ENCODE measurements at places on chromosomes 3 and 15.

DNA sequence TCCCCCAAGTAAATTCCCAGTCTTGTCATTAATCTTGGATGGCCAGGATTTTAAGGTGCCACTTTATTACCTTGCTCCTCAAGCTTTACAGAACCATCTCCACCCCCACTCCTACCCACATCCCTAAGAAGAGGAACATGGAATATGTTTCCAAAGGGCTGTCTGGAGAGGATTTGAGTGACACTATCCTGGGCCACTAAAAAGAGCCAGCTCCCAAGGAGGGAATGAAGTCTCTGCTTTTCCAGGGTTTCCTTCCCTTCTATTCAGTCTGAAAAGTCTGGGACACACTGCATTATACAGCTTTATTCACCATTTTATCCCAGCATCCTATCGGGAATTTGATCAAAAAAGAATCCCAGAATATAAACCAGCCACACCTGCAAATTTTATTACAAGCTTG, 35.6 kb upstream of the MECOM start:
- no peak for DNase-seq

DNA sequence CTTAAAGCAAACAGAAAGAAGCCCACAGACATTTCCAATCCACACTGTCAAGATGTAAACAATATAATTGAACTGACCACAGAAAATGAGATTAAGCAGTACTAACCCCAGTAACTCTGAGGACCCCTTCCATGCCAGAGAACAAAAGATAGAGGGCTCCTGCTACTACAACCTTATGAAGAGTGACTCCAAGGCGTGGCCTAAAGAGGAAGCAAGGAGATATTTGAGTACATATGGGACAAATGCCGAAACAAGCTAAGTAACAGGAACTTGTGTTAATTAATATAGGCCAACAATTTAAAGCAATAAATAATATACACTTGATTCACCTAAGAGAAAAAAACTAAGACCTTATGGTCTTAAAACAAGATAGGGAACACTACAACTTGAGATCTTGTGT, 25.0 kb upstream of the VPS39 start:
- no peak for DNase-seq

DNA sequence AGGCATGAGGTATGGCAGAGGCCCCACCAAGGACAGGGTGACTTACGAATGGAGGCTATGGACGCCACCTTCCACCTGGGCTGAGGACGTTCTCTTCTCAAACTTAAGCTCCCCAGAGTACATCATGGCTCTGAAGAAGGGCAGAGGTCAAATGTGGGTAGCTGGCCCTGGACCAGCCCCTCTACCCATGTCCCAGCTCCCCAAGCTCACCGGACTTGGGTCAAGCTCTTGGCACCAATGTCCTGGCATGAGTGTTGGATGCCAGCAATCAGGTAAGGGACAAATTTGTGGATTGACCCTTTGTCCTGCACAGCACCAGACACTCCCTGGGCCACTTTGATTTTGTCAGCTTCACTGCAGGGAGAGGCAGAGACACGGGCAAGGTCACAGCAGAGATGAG, 2.5 kb downstream of the NDUFAF3 start:
- DNase-seq, result no peak

- no peak for DNase-seq
Measured at GRCh38 chr15:94246016-94246415, 14.7 kb downstream of the MCTP2 start.

DNA sequence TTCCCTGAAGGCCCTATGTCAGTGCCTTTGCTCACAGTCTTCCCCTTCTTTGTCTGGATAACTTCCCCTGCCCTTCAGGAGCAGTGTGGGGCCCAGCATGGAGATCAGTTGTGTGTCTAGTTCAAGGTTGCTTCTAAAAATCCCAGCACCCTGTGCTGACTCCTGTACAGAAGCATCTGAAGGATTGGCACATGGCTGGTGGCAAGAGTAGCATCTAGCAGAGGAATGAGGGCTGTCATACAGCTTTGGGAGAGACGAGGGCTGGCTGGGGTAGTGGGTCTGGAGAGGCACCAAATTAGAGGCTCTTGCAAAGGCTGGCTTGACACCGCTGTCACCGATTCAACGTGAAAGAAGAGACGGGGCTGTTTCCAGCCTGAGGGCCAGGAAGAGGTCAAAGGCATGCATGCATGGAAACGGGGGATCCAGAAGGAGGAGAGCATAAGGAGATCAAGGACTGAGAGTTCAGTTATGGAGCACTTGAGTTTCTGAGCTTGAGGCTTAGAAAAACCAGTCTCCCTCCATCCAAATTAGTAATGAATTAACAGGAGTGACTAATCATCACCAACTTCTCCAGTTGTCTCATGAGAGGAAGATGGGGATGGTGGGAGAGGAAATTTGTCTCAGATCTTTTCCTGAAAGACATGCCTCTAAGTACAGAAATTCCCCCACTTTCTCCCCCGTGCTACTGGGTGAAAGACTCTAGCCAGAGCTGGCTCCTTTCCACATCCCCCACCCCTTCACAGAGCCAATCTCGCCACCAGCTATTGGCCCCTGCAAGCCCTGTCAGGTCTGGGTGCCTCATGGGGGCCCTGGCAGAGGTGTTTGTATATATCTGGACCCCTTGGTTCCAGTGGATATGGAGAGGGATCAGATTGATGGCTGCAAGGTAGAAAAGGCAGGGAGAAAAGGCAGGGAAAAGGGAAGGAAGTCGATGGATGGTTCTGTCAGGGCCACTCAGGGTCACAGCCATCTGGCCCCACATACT, 45.9 kb downstream of the SLCO2A1 start:
- DNase-seq, result no peak

DNA sequence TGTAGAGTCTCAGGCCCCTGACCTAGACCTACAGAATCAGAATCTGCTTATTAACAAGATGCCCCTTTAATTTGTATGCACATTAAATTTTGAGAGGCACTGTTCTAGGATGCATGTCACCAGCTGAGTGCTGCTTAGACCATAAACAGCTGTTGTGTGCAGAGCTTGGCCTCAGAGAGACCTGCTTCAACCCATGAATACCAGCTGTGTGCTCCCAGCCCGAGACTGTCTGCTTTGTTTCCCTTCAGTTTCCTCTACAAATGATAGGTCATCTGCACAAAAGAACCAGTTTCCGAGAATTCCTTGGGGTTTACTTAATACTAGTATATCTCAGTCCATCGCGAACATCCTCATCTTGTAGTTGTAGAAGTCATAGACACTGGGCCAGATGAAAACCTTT, 158.5 kb upstream of the PFN2 start:
- no peak for DNase-seq

GRCh38 chr15:22951381-22952280, 28.5 kb downstream of the CYFIP1 start:
- no peak for DNase-seq

DNA sequence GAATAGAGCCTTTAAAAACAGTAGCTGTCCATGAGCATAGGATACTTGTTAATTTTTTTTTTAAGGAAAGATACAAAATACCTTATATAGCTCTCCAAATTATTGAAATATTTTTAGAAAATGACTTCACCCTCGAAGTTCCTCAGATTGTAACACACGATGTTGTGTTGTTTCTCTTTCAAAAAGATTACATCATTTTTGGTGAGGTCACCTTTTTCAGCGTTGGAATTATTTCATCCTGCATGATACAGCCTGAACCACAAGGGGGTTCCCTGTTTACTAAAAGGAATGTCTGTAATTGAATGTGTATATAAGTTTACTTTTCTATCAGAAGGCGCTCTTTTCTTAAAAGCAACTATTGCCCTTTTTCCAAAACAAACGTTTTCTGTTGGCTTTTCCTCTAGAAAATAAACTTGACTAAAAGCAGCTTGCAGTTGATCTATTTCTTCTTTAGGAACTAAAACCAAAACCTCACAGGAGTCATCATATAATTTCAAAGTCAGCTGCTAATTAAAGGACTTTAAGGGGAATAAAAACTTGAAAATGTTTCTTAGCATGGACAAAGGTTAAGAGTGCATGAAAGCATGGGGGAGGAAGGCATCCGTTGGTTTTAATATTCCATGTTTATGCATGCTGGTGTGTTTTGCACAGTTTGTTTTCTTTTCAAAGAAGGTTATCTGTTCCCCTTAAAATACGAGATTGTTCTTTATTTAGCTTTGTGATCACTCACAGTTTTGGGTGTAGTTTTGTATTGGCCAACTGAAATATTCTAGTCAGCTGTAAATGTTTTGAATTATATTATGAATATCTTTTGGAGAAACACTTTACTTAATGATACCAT, 29.4 kb downstream of the LYSMD4 start:
- no peak for DNase-seq

DNA sequence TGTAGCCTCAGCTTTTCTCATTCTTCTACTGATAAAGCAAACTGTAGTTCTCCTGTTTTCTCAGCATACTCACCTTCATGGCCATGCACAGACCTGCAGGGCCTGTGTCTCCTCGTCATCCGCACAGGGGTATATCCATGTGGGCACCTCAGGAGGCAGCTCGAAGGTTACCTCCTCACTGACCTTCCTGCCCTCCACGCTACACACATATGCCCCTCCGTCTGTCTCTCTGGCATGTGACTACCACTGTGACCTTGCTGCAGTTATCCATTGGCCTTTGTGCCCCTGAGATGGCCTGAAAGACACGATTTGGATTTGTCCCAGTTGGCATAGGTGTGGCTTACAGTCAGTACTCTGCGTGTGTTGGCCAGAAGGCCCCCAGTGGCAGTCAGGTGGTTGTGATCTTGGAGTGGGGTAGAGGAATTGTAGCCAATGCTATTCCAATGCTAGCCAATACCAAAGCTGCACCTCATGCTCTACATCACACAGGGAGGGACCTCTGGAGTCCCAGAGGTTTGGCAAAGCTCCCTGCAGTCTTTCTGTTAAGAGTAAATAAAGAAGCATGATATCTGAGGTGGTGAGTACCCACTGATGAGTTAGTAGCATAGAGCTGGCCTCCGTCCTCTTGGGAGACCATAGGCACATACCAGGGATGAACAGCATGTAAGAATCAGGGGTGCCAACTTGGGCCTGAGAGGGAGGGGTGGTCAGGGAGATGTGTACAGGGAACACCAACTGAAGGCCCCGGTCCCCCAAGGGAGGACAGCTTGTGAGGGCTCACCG, 143.4 kb downstream of the EEFSEC start:
- no peak for DNase-seq

GRCh38 chr15:33543957-33544356, 233.2 kb downstream of the RYR3 start:
- DNase-seq, result no peak

GRCh38 chr3:115666920-115667737, 43.8 kb downstream of the GAP43 start:
- no peak for DNase-seq

DNA sequence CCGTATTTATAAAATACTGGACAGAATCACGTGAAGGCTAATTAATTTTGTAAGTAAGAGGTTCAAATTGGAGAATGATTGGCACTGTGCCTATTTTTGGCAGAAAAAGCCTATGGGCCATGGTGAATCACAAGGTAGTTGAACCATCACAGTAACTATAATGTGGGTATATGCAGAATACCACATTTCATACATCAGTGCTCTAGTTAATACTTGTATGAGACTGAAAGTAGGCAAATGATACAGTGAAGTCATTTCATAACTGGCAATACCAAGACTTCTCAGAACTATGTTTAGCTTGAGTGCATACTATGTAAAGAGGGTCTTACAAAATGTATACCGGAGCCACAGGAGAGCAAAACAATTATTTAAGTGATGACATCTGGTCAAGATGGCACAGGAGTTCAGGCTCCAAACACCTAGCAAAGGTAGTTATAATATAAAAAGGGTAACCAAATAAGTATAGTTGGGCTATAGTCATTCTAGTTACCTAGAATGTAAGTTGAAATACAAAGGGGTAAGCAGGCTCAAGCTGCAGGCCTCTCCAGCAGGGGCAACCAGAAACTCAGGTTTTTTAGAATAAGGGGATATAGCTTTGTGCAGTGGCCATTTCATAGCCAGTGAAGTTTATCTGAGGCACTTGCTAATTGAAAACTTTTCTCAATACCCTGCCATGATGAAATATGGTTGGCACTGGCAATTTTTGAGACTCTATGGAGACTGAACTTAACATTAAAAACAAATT, 19.1 kb downstream of the GPR160 start:
- DNase-seq, result peak; percentile 44

GRCh38 chr15:80801891-80802680, 22.9 kb downstream of the CEMIP start:
- no peak for DNase-seq

DNA sequence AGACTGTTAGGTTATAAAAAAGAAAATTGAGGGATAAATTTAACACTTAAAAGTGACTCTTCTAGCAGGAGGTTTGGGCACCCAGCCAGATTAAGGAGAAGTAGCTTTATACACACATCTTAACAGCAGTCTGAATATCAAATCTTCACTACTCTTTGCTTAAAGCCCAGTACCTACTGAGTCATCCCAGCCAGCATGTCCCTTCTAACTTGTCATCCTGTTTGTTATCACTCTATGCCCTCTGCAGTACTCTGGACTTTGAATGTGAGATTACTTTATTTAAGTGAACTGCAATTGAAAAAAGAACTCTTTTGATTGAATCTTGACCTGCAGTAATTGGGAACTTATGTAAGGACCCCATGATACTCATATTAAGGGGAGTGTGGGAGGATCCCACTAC, 77.6 kb downstream of the FHIT start:
- no peak for DNase-seq

Measured in GM19239 (cell line).